Vagina (tissue), 2 donors: ENCODE measurements at places on chromosomes 7 and 10.

DNA sequence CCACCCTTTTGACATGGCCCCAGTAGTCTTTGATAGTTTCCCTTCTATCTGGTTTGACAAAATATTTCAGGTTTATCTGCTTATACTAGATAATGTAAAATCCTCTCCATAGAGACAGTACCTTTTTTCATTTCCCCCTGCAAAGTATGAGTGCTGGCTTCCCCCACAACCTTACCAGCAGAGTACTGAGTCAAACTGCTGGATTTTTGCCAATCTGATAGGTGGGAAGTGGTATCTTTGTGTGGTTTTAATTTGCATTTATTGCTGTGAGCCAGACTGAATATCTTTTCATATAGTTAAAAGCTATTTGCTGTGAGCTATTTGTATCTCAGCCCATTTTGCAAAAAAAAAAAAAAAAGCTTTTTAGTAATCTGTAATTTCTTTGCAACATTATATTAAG, 32.1 kb upstream of the HECTD2 start:
- no peak overlapping the region for H3K4me3 ChIP-seq
- H3K27ac ChIP-seq, result no peak overlapping the region
- no peaks in the 10 kb centered on the region for H3K4me1 ChIP-seq
- no peak for DNase-seq

GRCh38 chr10:100508691-100509150, 10.9 kb downstream of the SEC31B start:
- H3K4me3 ChIP-seq, result no peak overlapping the region
- no peak for DNase-seq
- peaks cover 22% of the 10 kb centered on the region for H3K36me3 ChIP-seq
- no peaks in the 10 kb centered on the region for H3K27me3 ChIP-seq

- H3K4me3 ChIP-seq, result peak overlapping the region; percentile 91
- DNase-seq, result no peak
- no peaks in the 10 kb centered on the region for H3K27me3 ChIP-seq
- H3K27ac ChIP-seq, result peak overlapping the region; percentile 86
Measured at GRCh38 chr10:124092250-124092859, 1.0 kb downstream of the CHST15 start.

DNA sequence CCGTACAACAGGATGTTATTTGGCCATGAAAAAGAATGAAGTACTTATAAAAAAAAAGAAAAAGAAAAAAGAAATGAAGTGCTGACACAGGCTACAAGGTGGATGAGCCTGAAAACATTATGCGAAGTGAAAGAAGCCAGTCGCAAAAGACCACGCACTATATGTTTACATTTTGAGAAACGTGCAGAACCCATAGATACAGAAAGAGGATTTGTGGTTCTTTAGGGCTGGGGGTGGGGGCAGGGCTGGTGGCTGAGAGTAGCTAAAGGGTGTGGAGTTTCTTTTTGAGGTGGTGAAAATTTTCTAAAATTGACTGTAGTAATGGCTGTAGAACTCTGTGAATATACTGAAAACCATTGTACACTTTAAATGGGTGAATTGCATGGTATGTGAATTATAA, 86.0 kb upstream of the FAM20C start:
- H3K4me1 ChIP-seq, result no peaks in the 10 kb centered on the region
- no peak overlapping the region for H3K27ac ChIP-seq
- DNase-seq, result no peak
- H3K36me3 ChIP-seq, result no peaks in the 10 kb centered on the region

- no peaks in the 10 kb centered on the region for H3K27me3 ChIP-seq
- DNase-seq, result no peak
- H3K36me3 ChIP-seq, result no peaks in the 10 kb centered on the region
- no peak overlapping the region for H3K27ac ChIP-seq
Measured at GRCh38 chr7:51009716-51010496, 227.2 kb upstream of the GRB10 start.

GRCh38 chr7:151761957-151762356, 115.0 kb downstream of the PRKAG2 start:
- DNase-seq, result no peak
- H3K4me1 ChIP-seq, result peaks cover 28% of the 10 kb centered on the region

- H3K27ac ChIP-seq, result no peak overlapping the region
- H3K4me3 ChIP-seq, result no peak overlapping the region
- no peaks in the 10 kb centered on the region for H3K27me3 ChIP-seq
- DNase-seq, result peak; percentile 65
Measured at GRCh38 chr10:86086418-86086817, 280.2 kb downstream of the GRID1 start.

- H3K4me3 ChIP-seq, result no peak overlapping the region
- no peak overlapping the region for H3K27ac ChIP-seq
- no peak for DNase-seq
- no peaks in the 10 kb centered on the region for H3K27me3 ChIP-seq
- no peaks in the 10 kb centered on the region for H3K4me1 ChIP-seq
Measured at GRCh38 chr7:124934841-124935240, 5.2 kb upstream of the POT1 start.

GRCh38 chr10:34524369-34525091, 290.6 kb downstream of the PARD3 start:
- H3K4me3 ChIP-seq, result no peak overlapping the region
- H3K27me3 ChIP-seq, result no peaks in the 10 kb centered on the region
- H3K27ac ChIP-seq, result no peak overlapping the region
- peaks cover 22% of the 10 kb centered on the region for H3K4me1 ChIP-seq
- H3K36me3 ChIP-seq, result no peaks in the 10 kb centered on the region
- DNase-seq, result no peak

GRCh38 chr10:10528563-10528910, 489.1 kb upstream of the CELF2 start:
- no peak overlapping the region for H3K4me3 ChIP-seq
- H3K27ac ChIP-seq, result no peak overlapping the region
- no peak for DNase-seq

DNA sequence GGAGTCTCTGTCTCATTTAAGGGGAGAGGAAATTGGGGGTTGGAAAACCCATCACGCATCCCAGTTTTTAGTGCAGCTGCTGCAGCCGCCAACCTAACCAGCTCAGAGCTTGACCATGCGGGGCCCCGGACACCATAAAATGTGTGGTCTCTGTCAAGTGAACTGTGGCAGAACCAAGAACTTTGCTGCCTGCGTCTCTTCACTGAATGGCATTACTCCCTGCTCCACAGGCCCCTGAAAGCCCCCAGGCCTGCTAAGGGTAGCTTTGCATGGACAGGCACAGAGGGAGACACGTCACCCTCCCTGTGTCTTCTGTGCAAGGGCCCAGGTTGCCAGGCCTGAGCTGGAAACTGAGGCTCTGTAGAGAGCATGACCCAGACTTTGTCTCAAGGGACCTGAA, 144.6 kb upstream of the GPR26 start:
- H3K36me3 ChIP-seq, result no peaks in the 10 kb centered on the region
- H3K27me3 ChIP-seq, result no peaks in the 10 kb centered on the region
- no peak for DNase-seq
- no peak overlapping the region for H3K4me3 ChIP-seq

DNA sequence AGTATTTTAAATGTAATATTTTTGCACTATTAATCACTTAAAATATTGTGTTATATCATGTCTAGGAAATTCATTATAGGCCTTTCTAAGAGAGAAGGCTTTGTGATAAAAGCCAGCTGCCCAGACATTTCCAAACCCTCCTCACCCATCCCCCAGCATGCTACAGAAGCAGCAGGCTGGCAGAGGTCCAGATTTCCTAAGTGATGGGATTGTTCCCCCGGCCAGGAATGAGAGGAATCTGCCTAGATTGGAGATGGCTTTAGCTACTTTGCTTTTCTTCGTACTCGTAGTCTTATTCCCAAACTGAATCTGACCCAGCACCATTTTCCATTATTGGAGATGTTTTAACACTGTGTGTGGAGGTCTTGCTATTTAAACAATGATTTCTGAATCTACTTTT, 29.4 kb downstream of the CDK14 start:
- no peak overlapping the region for H3K4me3 ChIP-seq
- DNase-seq, result no peak
- H3K4me1 ChIP-seq, result peaks cover 10% of the 10 kb centered on the region
- no peaks in the 10 kb centered on the region for H3K36me3 ChIP-seq

- no peaks in the 10 kb centered on the region for H3K27me3 ChIP-seq
- DNase-seq, result peak; percentile 85
- H3K27ac ChIP-seq, result no peak overlapping the region
- peaks cover 36% of the 10 kb centered on the region for H3K4me1 ChIP-seq
- H3K36me3 ChIP-seq, result no peaks in the 10 kb centered on the region
- no peak overlapping the region for H3K4me3 ChIP-seq
Measured at GRCh38 chr10:480928-481552, 208.4 kb downstream of the DIP2C start.

DNA sequence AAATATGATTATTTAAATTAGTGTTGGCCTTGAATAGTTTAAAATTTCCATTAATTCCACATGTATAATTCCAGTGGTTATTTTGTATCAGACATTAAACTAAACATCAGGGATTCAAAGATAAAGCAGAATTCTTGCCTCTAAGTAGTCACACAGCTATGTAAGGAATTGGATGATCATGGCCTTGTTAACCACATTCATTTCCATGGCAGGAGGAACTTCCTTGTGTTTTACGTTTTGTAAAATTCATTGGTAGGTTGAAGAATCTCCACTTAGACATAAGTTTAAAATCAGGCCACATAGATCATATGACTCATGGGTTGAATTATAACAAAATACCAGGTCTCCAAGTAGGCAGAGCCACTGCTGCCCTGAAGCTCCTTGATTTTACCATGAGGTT, 289.7 kb downstream of the PLXDC2 start:
- no peak for DNase-seq
- H3K27me3 ChIP-seq, result no peaks in the 10 kb centered on the region
- peaks cover 18% of the 10 kb centered on the region for H3K4me1 ChIP-seq
- H3K4me3 ChIP-seq, result no peak overlapping the region
- no peaks in the 10 kb centered on the region for H3K36me3 ChIP-seq
- H3K27ac ChIP-seq, result no peak overlapping the region

GRCh38 chr7:78427209-78427608, 628.6 kb downstream of the PHTF2 start:
- no peak for DNase-seq
- no peaks in the 10 kb centered on the region for H3K4me1 ChIP-seq
- H3K27ac ChIP-seq, result no peak overlapping the region
- no peaks in the 10 kb centered on the region for H3K36me3 ChIP-seq

- H3K4me1 ChIP-seq, result no peaks in the 10 kb centered on the region
- no peak for DNase-seq
- H3K36me3 ChIP-seq, result no peaks in the 10 kb centered on the region
- H3K27ac ChIP-seq, result no peak overlapping the region
- no peaks in the 10 kb centered on the region for H3K27me3 ChIP-seq
- H3K4me3 ChIP-seq, result no peak overlapping the region
Measured at GRCh38 chr7:131455546-131455945, 100.9 kb downstream of the PODXL start.

GRCh38 chr7:121452389-121452788, 56.3 kb upstream of the FAM3C start:
- no peaks in the 10 kb centered on the region for H3K36me3 ChIP-seq
- H3K27me3 ChIP-seq, result no peaks in the 10 kb centered on the region
- no peak for DNase-seq
- no peak overlapping the region for H3K4me3 ChIP-seq
- no peak overlapping the region for H3K27ac ChIP-seq
- H3K4me1 ChIP-seq, result peaks cover 9% of the 10 kb centered on the region

- no peak overlapping the region for H3K4me3 ChIP-seq
- H3K27me3 ChIP-seq, result no peaks in the 10 kb centered on the region
- no peak overlapping the region for H3K27ac ChIP-seq
- no peaks in the 10 kb centered on the region for H3K4me1 ChIP-seq
- no peaks in the 10 kb centered on the region for H3K36me3 ChIP-seq
Measured at GRCh38 chr10:77030974-77031373, 606.6 kb downstream of the KCNMA1 start.

DNA sequence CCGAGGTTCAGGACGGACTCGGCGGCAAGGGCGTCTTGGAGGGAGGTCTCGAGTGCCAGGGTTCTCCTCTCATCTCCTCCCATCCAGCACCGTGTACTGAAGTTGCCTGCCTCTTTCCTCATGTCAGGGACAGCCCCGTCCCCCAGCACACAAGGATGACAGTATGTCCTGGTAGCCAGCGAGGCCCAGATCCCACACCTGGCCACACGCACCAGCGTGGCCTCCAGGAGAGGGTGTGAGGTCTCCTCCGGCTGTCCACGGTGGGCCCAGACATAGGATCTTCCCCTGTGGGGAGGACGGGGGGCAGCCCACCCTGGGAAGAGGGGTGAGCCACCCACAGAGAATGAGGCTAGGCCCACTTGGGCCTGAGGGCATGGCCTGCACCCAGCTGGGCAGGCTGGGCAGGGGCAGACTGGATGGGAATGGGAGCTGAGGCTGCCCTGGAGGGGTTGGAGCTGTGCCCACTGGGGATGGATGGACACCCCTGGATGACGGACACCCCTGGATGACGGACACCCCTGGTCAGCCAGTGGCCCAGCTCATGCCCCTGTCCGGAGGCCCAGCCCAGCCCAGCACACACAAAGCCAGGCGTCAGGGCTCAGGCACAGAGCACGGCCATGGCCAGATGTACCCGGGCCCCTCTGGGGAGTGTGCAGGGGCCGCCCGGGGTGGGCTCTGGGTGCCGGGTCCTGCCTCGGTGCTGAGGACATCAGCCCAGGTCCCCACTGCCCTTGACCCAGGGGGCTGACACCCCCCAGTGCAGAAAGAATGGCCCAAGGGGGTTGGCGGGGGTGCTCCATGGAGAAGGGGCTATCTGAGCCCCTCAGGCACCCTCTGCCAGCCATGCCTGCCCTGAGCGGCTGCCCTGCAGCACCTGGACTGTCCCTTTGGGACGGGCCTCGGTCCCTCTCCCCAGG, 30.9 kb upstream of the CFAP46 start:
- H3K27ac ChIP-seq, result no peak overlapping the region
- no peak overlapping the region for H3K4me3 ChIP-seq
- H3K4me1 ChIP-seq, result no peaks in the 10 kb centered on the region

DNA sequence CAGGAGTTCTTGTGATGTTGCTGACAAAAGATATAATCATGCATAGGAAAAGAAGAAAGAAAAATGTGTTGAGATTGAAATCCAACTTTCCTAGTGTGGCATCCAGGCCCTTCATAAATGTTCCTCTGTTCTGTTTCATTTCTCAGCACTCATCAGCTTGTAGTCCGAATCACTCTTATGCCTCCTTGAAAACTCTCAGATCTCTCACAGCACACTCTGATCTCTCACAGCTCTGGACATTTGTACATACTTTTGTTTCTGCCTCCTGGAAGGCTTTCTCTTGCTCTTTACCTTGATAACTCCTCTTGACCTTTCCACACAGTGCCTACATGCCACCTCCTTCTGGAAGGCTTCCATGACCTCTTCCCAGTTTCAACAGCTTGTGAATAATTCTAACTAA, 409.0 kb upstream of the LRRN3 start:
- H3K36me3 ChIP-seq, result no peaks in the 10 kb centered on the region
- H3K4me3 ChIP-seq, result no peak overlapping the region
- no peaks in the 10 kb centered on the region for H3K27me3 ChIP-seq
- H3K4me1 ChIP-seq, result no peaks in the 10 kb centered on the region
- no peak overlapping the region for H3K27ac ChIP-seq
